ENCODE measurements at places on chromosomes 3 and 15.

DNA sequence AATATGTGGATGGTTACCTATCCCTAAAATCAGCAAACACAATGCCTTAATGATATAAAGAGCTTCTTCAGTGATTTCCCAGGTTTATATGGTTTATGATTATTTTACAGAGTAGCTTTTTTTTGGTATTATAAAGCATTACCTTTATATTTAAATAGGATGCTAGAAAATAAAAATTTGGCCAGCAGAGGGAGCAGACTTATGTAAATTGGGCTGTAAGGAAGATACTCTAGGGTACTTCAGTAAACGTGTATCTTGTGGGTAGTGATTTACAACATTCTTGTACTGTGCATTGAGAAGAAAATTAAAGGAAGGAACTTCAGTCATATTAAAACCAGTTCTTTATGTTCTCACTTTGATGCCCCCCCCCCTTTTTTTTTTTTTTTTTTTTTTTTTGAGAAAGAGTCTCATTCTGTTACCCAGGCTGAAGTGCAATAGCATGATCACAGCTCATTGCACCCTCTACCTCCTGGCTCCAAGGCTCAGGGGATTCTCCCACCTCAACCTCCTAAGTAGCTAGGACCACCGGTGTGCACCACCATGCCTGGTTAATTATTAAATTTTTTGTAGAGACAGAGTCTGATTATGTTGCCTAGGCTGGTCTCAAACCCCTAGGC is 167.9 kb downstream of the BBX start:
- no peak for DNase-seq

GRCh38 chr15:81088470-81089013 is 45.5 kb upstream of the CFAP161 start:
- DNase-seq: no peak

- no peak for DNase-seq
Observed at GRCh38 chr3:151903501-151903991, 30.1 kb downstream of the SUCNR1 start.

- no peak for DNase-seq
Observed at GRCh38 chr15:27258287-27258686, 287.3 kb downstream of the GABRG3 start.

All from thoracic aorta (tissue), 2 donors.